H54 (cell line): ENCODE measurements at places on chromosomes 3 and 15.
A peak's percentile ranks its signal among the peaks of the same experiment; 100 is the strongest.

GRCh38 chr3:64459711-64460110 lies 228.1 kb downstream of the ADAMTS9 start:
- no peak for DNase-seq

GRCh38 chr3:7813365-7813764 lies 688.3 kb upstream of the LMCD1 start:
- no peak for DNase-seq

GRCh38 chr3:125055913-125056745 lies at the start of gene HEG1:
HEG1 (minus strand) TSS chr3:125055997; CDS start chr3:125055890, 107 bp downstream.
- peak; percentile 85 for DNase-seq

GRCh38 chr15:71201477-71201876 lies 86.2 kb downstream of the THSD4 start:
- DNase-seq, result no peak

DNA sequence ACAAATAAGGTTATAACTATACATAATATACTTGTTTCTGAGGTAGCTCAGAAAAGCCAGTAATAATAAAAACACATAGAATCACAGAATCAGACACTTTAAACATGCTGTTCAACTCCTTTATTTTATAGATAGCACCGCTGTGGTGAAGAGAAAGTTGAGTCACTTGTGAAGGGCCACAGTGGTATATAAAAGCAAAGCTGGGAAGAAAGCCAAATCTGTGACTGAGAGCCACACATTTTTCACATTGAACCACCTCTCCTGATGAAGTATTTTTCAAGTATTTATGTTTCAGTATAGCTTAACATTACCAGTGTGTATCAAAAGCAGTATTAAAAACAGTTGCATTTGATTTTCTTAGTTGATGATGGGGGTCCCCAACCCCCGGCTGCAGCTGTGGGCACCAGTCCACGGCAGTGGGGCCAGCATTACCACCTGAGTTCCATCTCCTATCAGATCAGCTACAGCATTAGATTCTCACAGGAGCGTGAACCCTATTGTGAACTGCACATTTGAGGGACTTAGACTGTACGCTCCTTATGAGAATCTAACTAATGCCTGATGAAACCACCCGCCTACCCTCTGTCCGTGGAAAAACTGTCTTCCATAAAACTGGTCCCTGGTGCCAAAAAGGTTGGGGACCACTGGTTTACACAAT lies 46.2 kb downstream of the TBL1XR1 start:
- peak; percentile 40 for DNase-seq

DNA sequence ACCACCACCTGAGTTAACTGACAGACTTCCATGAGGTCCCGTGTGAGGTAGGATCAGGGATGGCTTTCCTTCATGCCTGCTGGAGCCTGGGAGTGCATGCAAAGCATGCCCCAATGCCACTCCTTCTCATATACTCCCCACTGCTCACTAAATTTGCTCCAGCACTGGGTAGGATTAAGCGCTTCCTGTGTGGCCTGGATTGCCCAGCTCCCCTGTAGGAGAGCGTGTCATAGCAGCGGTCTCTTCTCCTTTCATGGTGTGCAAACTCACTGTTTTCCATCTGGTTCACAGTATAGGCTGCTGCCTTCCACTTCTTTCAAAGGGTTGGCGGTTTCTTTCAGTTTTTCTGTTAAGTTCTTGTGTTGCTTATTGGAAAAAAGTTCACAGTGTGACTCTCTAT lies 34.1 kb upstream of the ABI3BP start:
- no peak for DNase-seq

DNA sequence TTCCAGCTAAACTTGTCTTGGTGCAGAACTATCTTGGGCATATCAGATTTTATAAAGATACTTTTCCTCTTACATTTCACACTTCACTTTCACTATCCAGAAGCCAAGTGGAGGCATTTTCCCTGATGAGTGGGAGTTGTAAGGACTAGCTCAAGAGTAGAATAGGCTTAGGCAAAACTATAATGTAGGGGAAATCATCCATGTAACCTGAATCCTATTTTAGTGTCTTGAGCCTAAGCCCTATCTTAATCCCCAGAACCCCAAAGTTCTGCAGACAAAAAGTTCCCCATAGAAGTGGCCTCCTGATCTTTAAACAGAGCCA lies 42.2 kb upstream of the CD47 start:
- DNase-seq, result no peak

- DNase-seq, result no peak
Measured at GRCh38 chr3:152581951-152582350, 253.0 kb upstream of the P2RY1 start.

DNA sequence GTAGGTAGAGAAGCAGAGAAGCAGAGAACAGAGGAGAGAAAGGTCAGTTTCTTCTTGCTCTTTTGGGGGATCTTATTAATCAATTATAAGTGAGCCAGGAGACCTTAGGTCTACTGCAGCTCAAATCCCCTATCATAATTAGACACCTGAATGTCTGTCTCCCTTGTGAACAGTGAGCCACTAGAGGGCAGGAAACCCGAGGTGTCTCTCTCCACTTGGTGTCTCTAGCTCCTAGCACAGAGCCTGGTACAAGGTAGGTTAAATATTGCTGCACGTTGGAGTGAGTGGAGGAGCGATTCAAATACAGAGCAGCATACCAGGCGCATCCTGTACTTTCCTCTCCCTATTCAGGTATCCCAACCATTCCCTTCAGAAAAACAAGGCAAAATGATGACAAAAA lies 2.0 kb upstream of the ST8SIA2 start:
- no peak for DNase-seq

DNA sequence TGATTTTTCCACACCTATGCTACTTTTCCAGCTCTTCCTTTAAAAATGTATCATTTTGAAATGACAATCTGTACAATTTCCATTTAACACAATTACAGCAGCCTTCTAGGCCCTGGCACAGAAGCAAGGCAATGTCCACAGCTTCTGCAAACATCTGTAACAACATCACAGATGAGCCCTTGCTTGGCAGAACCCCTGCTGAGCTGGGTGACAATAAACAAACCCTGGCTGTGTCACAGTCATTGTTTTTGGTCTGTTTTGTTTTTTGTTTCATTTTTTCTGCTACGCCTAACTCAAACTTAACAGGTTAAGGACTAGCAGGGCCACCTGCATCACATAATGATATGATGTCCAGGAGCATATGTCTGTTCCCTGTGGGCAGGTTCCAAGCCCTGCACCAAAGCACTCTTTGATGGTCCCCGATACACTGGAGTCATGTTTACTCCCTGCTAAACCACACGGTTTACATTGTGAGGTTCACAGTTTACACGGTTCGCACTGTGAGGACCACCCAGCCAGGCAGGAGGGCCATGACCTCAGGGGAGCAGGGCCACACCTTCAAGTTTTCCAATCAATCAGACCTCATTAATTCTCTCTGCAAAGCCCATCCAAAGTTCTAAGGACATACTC lies 186.8 kb upstream of the CHRNA7 start:
- DNase-seq, result no peak

- DNase-seq, result no peak
Measured at GRCh38 chr3:151197981-151198767, 4.8 kb downstream of the GPR171 start.

DNA sequence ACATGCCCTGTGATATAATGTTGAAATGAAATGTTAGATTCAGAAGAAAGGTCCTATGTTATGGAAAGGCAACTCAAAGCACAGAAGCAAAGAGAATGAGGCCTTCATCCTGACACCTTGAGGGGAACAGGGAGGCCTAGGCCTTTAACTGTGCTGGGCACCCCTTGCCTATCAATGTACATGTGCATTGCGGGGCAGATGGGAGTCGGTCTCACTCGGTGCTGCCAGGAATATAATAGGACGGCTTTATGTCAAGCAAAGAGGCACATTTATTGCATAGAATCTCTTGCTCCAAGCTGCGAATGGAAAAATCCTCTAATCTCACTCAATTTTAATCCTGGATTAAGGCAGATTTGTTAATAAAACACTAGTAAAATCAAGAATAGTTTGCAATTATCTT lies 301.0 kb upstream of the SOX14 start:
- no peak for DNase-seq

- DNase-seq, result no peak
Measured at GRCh38 chr3:4719046-4719501, 225.9 kb downstream of the ITPR1 start.

- DNase-seq, result no peak
Measured at GRCh38 chr3:98532275-98532637, 478 bp downstream of the GPR15 start.

- DNase-seq, result no peak
Measured at GRCh38 chr3:141690431-141691072, 47.5 kb upstream of the RNF7 start.

- no peak for DNase-seq
Measured at GRCh38 chr3:184338511-184338945, 1.1 kb downstream of the FAM131A start.

DNA sequence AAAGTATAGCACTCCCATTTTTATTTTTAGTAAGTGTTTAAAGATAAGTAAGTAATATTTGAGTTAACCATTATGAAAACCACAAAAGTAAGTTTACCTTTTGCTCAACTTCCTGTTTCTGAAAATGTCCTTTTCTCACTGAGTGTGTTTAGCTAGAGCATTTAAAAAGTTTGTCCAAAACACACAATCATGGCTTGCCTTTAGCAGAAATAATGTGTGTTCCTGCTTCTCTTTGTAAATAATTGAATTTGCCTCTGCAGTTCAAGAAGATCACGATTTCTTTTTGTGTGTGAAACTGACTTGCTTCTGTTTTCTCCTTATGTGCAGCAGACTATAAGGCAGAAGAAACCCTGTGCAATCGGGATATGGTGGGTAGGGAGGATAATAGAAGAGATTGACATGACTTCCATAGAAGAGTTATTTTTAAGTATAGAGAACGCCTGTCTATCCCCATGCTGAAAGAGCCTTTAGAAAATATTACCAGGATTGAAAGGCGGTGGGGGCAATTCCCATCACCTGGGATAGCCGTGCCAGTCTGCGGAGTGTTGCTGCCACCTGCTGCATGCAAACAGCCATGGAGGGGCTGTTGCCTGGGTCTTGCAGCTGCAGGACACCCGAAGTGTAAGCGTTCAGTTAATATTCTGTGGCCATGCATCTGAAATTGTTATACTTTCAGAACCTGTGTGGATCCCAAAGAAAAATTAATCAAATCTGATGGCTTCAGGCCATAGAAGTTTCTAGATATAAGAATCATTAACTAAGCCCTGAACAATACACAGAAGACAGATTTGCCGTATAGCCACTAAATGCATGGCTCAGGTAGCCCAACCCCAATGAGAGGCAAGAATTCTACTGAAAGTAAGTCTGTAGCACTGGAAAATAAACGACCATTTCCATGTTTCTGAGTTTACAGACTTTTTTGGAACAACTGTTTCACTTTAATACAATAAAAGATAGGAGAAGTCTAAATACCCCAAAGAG lies 2.4 kb upstream of the CD96 start:
- DNase-seq, result peak; percentile 26

GRCh38 chr15:73950831-73951561 lies 24.7 kb downstream of the LOXL1 start:
- DNase-seq, result no peak

- no peak for DNase-seq
Measured at GRCh38 chr15:41851167-41851523, 12.5 kb downstream of the PLA2G4B start.

DNA sequence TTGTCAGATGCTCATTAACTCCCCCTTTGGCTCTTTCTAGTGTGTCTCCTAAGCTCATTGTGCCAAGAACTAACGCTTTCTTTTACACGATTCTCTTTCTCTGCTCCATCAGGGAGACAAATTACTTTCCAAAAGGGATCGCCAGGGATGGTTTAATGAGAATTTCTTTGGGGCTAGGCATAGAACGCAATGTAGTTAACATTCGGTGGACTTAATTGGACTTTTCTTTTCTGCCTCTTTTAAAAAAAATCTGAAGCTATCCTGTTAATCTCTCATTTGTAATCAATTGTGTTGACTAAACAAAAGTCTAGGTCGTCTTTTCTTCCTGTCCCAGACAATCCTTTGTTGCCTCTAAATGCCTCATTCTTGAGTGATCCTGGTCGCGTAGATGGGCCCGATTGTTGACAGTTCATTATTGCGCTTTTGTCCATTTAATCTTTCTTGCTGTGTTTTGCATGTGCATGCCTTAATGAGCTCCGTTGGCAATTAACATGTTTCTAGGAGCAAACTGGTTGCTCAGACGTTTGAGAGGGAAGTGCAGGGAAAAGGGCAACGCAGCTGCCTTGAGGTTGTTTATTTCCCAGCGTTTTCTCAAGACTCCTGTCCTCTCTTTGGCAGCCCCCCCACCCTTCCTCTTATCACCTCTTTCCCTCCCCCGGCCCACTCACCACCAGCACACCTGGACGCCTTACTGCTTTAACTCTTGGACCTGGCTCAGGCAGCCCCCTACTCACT lies 7.8 kb downstream of the FEZF2 start:
- DNase-seq, result no peak

DNA sequence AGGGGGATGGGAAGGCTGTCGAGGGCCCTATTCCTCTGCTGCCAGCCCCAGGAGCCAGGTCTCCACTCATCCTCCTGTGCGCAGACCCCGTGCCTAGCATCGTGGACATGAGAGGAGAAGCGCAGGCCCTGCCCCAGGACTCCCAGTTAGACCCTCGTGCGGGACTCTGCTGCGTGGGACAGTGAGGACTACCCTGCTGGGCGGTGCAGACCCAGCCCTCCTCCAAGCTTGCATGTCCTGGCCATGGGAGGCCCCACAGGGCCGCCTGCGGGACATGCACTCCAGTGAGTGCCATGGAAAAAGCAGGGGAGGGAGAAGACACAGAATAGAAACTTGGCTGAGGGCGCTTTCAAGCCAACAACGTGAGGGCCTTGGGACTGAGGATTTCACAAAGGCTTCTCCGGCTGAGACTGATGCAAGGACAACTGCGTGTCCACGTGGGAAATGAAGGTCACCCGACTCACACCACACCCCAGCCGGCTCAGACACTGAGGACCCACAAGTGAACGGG lies 62.6 kb upstream of the IQSEC1 start:
- DNase-seq, result no peak

DNA sequence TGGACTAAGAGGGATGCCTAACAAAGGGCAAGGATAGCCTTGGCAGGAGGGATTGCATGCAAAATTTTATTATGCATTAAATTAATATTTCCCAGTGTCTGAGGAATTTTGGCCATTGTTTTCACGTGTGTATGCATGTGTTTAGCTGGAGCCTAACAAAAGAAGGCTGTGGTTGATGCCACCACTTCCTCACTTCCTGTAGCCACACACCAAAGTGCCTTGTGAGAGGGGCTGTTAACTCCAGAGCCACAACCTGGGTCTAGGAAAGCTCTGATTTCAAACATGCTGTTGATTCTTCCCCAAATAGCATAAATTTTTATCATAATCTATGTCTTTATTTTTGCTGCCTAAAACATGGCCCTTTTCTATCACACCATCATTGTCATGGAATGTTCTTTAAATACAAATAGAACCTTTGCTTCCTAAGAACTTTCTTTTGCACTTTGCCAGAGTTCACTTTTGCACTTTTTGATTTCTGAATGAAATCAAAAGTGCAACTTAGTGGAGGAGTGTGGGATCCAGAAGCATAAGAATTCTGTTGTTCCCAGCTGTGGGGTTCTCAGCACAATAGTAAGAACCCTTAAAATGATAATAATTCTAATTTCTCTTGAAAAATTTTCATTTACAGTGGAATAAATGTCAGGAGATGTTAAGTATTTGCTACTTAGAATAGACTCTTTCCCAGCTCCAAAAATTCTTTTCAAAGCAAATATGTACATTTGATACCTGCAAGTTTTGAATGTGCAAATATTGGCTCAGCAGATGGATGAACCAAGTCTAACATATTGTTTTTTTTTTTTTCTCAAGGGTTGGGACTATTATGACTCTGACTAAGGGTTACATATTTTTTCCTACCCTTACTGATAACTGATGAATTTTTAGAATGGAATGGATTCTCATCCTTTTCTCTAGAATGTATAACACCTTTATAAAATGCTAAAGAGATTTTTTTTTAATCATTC lies 35.6 kb upstream of the SPTSSB start:
- no peak for DNase-seq

- DNase-seq, result no peak
Measured at GRCh38 chr15:89435362-89435761, 61.0 kb downstream of the RHCG start.

- DNase-seq, result no peak
Measured at GRCh38 chr3:14862303-14862660, 43.5 kb downstream of the FGD5 start.
